Activated CD4-positive, CD25-positive, alpha-beta regulatory T cell treated with anti-CD3 and anti-CD28 coated beads, Interleukin-2, amount 50 U/mL, for 24 hours (primary cell): ENCODE measurements at places on chromosomes 6 and 20.

DNA sequence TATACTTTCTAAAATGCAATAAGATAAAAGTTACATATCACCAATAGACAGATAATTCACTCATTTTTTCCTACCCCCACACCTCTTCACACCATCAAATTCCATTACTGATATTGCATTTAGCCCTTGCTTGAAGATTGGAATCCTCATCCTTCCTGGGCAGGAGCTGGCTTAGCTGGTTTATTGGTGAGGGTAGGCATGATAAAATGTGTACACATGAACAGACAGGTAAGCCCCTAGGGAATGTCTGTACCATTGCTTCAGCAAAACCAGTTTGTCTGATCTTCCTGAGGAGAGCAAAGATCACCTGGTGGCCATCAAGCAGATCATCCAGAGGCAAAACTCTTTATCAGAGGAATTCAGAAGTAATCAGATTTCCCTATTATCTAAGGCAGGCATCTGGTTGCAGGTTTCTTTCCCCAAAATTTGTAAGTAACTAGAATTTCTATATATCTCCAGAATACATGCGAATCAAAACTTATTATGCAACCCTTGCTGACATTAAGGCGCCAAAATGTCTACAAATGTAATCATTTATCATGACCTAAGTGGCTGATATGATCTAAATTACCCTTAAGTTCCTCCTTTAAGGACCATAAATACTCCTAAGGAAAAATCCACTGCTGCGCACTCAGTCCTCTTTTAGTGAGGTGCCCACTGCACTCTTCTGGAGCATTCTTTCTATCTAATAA lies 6.6 kb upstream of the FABP7 start:
- ATAC-seq, result no peak

DNA sequence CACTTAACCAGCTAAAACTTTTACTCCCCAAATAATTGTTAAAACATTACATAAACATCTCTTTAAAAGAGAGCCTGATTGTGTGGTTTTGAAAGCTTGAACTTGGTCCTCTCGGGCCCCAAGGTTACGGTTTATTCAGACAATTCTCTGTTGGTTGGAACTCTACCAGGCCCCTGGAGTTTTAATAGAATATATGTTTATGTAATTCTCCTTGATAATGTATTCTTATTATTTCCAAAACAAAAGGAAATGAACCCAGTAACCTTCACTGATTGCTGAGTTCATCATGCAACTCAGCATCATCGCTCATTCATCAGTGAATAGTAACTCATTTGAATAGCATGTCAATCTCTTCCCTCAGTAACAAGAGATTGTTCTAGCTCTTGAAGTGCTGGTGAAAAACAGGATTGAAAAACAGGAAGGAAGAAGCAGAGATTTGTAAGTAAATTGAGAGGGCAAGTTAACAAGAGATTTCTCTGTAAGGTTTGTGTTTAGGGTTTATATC lies 464.5 kb upstream of the MARCKS start:
- no peak for ATAC-seq

DNA sequence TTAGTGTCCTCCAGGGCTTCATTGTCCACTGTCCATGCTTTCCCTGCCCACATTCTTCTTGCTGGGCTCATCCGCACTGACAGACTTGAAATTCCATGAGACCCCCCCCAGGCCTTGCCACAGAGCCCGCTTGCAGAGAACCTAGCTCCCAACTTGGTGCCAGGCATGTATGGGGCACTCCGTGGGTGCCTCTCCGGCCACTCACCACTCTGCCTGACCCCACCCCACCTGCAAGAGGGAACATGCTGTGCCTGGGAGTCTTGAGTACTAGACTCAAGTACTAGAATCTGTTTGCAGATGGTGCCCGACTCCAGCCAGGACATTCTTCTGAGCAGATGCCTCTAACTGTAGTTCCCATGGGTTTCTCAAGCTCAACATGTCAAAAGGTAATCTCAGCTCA lies 47.9 kb downstream of the TRERF1 start:
- no peak for ATAC-seq

- no peak for ATAC-seq
Measured at GRCh38 chr20:64113796-64114355, 6.5 kb upstream of the NPBWR2 start.

DNA sequence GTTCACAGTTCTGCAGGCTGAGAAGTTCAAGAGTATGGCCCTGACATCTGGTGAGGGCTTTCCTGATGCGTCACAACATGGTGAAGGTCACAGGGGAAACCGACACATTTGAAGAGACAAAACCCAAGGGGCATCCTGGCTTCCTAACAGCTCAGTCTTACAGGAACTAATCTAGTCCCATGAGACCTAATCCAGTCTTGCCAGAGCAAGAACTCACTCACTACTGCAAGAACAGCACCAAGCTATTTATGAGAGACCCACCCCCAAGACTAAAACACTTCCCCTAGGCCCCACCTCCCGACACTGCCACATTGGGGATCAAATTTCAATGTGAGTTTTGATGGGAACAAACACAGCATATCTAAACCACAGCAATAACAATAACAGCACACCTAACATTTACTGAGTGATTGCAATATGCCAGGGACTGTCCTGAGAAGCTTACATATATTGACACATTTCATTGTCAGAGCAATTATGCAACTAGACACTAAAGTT lies 46.6 kb downstream of the TPBG start:
- no peak for ATAC-seq

GRCh38 chr20:34561661-34562060 lies 3.1 kb downstream of the MAP1LC3A start:
- no peak for ATAC-seq

DNA sequence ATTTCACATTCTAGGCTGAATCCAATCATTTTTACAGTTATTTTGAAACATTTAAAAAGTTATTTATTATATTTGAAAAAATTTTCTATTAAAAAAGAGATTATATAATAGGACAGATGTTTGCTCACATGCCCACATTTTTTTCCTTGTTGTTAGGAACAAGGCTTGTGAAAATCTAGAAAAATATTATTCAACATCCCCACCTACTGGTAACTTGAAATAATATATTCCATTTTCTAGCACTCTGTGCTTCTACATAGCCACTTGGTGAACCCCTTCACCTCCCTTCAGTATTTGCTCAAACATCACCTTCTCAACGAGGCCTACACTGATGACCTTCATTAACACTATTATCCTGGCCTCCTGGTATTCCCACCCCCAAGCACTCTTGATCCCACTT lies 18.3 kb upstream of the GPRC6A start:
- no peak for ATAC-seq

DNA sequence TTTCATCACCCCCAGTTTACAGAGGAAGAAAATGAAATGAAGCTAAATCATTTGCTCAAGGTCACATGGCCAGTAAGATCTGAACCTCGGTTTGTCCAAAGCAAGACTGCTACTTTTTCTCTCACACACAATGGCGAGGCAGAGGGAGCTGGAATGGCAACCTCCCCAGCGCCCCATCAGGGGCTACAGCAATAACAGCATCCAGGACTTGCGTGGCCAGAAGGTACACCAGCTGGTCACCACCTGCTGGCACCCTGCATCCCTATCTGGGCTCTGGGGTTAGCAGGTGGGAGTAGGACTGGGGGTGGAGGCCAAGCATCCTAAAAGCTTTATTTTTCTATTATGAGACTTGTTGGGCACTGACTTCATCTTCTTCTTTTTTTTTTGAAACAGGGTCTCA lies 41.3 kb downstream of the TTI1 start:
- ATAC-seq, result no peak

- ATAC-seq, result no peak
Measured at GRCh38 chr20:62846166-62846890, 15.3 kb downstream of the TCFL5 start.

- no peak for ATAC-seq
Measured at GRCh38 chr20:39596554-39596953, 634.4 kb downstream of the DHX35 start.

GRCh38 chr20:24960861-24961260 lies 11.8 kb downstream of the CST7 start:
- peak; percentile 47 for ATAC-seq

DNA sequence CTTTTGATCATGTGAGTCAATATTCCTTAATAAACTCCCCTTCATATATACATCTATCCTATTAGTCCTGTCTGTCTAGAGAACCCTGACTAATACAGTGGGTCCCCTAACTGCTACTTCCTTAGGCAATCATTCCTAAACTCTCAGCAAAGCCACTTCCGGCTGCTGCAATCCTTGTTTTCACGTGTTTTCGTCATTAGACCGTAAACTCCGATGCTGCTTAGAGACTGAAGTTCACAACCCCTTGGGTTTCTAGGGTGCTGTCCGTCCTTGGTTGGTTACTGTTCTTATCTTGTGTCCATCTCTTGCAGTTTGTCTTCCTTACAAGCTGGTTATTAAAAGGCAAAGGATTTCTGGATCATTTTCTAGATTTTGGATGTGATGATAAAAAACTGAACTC lies 106.4 kb downstream of the GMPR start:
- no peak for ATAC-seq

DNA sequence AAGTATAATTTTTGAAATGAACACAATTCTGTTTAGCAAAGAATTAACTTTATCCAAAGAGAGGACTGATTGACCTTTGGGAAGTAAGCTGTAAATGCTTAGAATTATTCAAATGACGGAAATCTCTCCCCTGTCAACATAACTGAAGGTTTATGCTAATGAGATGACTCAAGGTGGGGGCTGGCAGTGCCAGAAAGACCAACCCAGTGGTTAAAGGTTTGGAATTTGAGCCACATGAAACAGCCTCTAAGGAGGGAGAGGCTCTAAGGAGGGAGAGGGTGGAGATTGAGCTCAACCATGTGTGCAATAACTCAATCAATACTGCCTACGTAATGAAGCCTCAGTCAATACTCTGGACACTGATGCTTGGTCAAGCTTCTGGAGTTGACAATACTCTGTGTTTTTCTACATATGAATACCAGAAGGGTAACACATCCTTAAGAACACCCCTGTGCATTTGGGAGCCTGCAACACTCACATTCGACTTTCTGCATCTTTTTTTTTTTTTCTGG lies 123.4 kb upstream of the TENT5A start:
- no peak for ATAC-seq

- no peak for ATAC-seq
Measured at GRCh38 chr20:59027741-59028320, 4.3 kb downstream of the ATP5F1E start.

DNA sequence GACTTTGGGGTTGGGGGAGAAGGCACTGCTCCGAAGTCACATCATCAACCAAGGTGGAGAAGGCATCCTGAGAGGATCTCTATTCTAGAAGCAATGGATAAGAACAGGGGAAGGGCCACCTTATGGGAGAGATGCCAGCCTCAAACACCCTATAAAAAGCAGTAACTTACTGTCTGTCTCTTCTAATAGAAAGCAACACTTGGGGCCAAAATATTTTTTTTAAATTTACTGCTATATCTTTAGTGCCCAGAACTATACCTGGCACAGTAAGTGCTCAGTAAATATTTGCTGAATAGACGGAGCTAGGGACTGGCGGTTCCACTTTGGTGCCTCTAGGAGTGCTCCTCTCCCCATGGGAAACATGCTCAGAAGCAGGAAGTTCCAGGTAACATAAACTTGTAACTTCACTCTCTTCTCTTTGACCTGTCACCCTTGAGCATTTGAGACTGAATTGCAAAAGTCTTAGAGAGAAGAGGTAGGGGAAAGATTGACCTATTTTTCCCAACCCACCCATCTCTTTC lies 807 bp upstream of the OTOR start:
- no peak for ATAC-seq

DNA sequence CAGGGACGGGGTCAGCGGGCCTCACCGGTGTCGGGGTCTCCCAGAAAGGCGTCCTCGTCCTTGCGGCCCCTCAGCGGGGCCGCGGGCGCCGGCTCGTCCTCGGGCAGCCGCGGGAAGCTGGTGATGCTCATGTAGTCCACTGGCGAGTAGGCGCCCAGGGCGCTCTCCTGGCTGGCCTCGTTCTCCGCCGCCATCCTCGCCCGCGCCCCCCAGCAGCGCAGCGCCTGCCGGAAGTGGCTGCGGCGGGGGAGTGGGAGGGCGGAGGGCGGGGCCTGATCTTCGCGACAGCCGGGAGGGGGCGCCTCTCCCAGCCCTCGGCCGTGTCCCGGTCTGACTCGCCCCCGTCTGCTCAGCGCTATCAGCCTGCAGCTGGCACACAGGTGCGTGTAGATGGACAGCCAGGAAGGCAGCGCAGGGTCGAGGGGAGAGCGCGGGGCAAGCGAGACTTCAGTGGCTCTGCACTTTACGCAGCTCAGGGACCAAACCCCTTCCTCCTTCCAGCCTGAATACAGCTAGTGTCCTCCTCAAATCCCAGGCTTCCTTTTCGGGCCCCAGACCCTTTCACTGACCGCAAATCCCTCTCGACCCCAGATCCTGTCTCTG lies at the start of gene GGT7:
Gene GGT7, minus strand, starts transcription at position 235 of the 603 bp plus-strand sequence. Its CDS starts 41 bp downstream, at position 194.
- ATAC-seq, result peak; percentile 75

DNA sequence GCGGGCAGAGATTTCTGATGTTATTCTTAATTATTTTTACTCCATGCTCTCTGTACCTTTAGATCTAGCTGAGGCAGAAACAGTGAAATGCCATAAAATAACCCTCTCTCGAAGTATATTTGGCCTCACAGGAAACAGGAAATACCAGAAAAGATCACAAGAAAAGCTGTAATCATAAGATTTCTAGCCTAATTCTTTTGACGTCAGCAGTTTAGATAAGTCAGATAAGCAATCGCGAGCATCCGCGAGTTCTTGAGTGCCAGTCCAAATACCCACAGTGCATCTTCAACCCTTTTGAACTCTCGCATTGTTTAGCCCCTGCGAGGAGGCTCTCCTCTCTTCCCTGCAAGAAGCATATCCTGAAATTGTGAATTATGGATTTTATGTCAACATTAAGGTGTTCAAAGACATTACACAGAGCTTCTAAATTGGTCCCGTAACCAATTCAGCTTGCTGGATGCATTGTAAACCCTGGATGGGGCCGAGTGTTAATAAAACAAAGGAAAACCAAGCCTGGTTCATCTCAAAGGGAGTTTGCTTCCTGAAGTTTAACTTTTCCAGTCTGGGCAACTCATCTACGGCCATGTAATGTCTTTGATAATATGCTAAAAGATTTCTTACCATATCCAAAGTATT lies 198.9 kb downstream of the MTFR2 start:
- no peak for ATAC-seq

DNA sequence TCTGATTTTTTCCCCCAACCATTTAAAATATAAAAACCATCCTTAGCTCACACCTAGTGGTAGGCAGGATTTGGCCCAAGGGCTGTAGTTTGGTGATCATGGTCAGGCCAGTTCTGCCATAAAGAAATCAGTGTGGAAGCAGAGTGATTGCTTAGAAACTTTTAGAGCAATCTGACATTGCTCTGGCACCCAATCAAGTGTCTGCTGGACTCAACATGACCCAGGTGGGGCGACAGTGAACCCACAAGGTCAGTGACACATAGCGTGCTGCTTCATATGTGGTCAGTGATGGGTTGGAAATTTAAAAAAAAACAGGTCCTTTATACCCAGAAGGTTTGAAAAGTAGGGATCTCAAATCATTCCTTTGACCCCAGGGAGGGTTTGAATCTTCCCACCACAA lies 107.9 kb downstream of the BANF2 start:
- ATAC-seq, result no peak

GRCh38 chr6:99064834-99065233 lies 117.1 kb upstream of the FBXL4 start:
- no peak for ATAC-seq

- ATAC-seq, result no peak
Measured at GRCh38 chr20:23257848-23258746, 92.5 kb upstream of the NXT1 start.

- ATAC-seq, result peak; percentile 63
Measured at GRCh38 chr6:156028335-156029131, 572.9 kb upstream of the NOX3 start.

- ATAC-seq, result peak; percentile 57
Measured at GRCh38 chr6:79671600-79672266, 40.6 kb downstream of the SH3BGRL2 start.
